ENCODE measurements at places on chromosomes 2 and 18.
A peak's percentile ranks its signal among the peaks of the same experiment; 100 is the strongest.

GRCh38 chr2:80573950-80574349, 269.4 kb upstream of the LRRTM1 start:
- DNase-seq: no peak

DNA sequence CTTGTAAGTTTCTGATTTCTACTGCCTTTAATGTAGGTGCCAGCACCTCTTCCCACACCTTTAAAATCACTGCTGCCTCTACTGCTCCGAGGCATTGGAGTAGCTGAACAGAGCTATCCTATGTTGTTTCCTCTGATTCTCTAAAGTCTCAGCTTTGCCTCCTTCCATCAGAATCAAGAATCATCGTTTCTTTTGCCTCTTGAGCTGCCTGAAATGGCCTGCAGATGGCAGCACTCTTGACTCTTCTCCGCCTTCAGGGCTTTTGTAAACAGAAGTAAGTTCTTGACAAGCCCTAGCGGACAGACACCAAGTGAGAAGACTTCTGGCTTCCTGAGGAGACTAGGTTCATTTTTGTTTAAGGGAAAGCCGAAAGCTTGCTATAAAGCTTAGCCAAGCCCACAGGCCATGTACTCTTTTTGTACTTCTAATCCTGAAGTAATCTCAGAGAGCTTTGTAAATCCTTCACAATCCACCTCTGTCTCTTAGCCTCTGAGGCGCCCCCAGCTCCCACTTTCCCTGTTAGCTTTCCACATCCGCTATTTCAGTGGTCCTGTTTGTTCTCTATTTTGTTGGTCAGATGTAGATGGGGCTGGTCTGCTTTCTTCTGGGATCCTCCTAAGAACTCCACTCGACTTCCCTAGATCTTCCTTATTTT, 48.4 kb downstream of the GTF3C3 start:
- DNase-seq: peak; percentile 14

DNA sequence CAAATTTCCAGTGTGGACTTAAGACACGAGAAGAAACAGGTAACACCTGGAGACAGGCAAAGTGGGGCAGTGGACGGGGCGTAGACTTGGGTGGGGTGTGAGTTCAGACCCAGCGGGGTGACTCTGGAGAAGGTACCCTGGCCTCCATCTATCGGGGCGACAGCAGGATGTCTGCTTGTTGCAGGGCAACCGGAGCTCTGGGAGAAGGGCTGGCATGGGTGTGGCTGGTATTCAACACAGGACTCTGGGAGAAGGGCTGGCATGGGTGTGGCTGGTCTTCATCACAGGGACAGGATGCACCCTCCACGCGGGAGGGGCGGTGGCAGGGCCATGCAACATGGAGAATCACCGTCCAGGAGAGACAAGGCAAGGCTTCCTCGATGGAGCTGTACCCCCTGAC, 198.5 kb downstream of the HDAC4 start:
- DNase-seq: no peak

- peak; percentile 0 for DNase-seq
Observed at GRCh38 chr2:6181525-6181924, 489.3 kb downstream of the SOX11 start.

DNA sequence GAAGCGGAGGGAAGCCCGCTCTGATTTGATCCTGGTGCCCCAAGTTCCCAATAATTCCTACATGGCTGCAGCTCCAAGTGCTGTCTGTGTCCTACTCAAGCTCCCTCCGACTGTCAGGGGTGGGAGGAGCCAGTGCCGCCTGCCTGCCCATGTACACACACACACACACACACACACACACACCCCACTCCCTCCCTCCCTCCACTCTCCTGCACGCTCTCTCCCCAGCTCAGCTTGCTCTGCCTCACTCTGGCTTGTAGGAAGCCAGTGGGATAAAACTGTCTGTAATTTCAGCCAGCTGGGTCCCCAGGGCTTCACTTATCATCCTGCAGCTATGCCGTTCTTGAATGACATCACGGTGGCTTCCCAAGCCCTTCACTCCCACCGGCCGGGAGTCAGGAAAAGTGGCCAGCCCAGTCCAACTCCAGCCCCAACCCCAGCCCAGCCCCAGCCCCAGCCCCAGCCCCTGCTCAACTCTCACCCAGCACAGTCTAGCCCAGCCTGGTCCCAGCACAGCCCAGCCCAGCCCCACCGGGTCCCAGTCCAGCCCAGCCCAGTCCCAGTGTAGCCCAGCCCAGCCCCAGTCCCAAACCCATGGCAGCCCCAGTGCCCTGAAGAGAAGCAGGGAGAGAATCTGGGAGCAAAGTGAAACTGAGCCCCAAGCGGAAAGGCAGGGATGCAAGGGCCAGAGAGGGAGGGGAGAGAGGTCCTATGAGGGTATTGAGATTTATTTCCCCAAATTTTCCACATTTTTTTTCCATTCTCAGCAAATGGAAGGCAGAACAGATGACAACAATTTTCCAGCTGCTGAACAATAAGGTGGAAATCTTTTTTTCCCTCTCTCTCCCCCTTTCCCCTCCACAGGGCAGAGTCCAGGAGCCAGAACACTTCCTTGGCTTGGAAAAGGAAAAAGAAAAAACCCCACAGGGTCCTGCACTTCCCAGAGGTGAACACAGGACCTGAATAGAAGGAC, 144.0 kb downstream of the TNS1 start:
- peak; percentile 16 for DNase-seq

Data from NCI-H1105 treated with DMSO at 0.1 percent for 48 hours (cell line).